ENCODE measurements at places on chromosomes 2 and 18. TPM values are rescaled to one million over a fixed set of nuclear protein-coding genes. Genes with fewer than 3 reads are reported as not detected.

DNA sequence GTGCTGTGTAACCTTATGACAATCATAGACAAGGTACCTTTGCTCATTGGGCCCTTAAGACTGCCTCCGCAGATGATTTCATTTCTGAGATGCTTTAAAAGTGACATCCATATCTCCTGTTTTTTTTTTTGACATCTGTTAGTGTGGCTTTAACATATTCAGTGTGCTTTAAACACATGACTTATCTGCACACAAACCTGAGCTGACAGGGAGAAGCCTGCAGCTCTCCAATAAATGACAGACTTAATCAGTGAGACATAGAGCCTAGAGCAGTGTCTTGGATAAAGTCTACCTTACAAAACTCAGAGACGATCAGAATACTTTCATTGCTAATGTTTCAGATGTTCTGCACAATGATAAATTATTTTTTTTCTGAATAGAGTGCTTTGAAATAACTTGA is 130.7 kb downstream of the UBE2E3 start:
- DNase-seq: no peak

DNA sequence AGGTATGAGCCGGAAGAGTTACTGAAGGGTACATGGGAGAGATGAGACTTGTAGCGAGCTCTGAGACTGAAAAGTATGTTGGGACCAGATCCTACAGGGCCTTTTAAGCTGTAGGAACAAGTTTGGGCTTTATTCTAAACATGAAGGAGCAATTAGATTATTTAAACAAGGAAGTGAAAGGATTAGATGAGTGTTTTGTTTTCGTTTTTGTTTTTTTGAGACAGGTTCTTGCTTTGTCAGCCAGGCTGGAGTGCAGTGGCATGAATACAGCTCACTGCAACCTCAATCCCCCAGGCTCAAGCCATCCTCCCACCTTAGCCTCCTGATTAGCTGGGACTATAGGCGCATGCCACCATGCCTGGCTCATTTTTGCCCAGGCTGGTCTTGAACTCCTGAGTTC is 110.7 kb downstream of the C1D start:
- no peak for DNase-seq

- no peak for DNase-seq
Measured at GRCh38 chr2:39871291-39871761, 92.3 kb upstream of the THUMPD2 start.

DNA sequence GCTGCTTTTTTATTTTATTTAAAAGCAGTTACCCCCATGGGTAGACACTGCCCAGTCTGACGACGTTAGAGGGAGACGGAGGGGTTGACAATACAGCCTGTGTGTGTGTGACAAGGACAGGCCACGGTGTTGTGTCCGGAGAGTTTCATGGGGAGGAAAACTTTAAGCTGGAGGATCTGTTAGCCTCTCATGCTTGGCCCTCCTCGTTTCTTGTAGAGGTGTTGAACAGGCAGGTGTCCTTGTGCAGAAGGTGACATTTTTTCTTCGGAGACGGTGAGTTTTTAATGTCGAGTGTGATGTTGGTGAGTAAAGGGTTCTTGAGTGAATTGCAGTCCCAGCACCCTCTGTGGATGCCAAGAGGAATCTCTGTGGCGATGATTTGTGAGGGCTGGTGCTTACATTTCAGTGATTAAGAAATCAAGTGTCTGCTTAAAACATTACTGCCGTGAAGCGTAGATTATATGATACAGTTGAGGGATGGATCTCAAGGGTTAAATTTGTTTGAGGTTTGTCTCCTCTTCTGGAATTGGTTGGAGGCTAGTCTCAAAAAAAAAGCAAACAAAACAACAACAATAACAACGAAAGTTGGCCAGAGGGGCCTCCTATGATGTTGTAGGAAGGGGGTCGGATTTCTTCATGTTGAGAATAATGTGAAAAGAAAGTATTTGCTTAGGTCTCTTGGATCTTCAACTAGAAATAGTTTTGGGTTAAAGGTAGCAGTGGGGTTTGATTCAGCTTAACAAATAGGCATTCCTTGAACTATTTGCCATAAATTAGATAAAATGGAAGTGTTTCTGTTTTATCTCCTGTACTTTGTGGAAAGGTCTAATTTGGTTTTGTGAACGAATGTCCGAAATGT is 1.6 kb downstream of the NCOA1 start:
- DNase-seq: no peak

The UCN gene
- total RNA-seq: 8.0 TPM

DNA sequence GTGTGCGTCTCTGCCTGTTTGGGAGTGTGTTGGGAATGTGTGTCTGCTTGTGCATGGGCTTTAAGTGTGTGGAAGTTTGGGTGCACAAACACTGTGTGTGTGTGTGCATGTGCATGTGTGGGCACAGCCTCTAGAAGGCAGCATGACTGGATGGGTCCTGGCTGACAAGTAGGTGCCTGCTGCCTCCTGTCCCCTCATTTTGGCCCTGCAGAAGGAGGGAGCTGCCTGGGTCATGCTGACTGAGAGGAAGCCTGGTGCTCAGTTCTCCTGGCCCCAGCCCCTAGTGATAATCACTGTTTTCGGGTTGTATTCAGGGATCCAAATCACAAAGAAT is 34.1 kb downstream of the GLI2 start:
- DNase-seq: no peak

The KCNS3 gene
- total RNA-seq: 5.2 TPM

- no peak for DNase-seq
Measured at GRCh38 chr2:29850794-29851193, 70.6 kb downstream of the ALK start.

- DNase-seq: no peak
Measured at GRCh38 chr2:86623043-86623493, 597 bp downstream of the RNF103 start.

The GRB14 gene
- 6.3 TPM for total RNA-seq

The PRSS56 gene
- total RNA-seq: not detected

GRCh38 chr2:98895901-98896300 is 40.1 kb downstream of the CRACDL start:
- no peak for DNase-seq

- DNase-seq: no peak
Measured at GRCh38 chr18:44180683-44181082, 500.0 kb upstream of the SETBP1 start.

The EPC2 gene
- 19.6 TPM for total RNA-seq

The CCL20 gene
- total RNA-seq: 0.30 TPM

DNA sequence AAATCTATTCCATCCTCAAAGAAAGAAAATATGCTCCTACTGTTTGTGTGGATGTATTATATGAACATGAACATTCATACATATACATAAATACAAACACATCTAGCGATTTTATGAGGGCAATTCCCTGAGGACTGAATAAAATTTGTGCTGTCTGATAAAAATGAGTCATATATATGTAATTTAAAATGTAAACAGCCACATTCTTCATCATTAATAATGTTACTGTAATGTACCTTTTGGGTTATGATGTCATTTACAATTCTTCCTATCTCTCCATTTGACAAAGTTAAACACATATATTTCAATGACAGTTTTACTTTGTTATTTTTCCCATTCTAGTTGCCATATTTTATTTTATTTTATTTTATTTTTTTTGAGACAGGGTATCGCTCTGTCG is 91.3 kb upstream of the ZFP36L2 start:
- no peak for DNase-seq

DNA sequence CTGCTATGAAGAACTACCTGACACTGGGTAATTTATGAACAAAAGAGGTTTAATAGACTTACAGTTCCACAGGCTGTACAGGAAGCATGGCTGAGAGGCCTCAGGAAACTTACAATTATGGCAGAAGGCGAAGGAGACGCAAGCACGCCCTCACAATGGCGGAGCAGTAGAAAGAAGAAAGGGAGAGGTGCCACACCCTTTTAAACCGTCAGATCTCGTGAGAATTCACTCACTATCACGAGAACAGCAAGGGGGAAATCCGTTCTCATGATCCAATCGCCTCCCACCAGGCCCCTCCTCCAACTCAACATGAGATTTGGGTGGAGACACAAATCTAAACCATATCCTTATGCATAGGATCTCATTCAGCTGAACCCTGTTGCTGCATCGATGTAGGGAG is 84.6 kb upstream of the ZNF532 start:
- peak; percentile 49 for DNase-seq

- peak; percentile 36 for DNase-seq
Measured at GRCh38 chr2:199704358-199705238, 146.4 kb downstream of the FTCDNL1 start.

The SERPINB12 gene
- not detected for total RNA-seq

DNA sequence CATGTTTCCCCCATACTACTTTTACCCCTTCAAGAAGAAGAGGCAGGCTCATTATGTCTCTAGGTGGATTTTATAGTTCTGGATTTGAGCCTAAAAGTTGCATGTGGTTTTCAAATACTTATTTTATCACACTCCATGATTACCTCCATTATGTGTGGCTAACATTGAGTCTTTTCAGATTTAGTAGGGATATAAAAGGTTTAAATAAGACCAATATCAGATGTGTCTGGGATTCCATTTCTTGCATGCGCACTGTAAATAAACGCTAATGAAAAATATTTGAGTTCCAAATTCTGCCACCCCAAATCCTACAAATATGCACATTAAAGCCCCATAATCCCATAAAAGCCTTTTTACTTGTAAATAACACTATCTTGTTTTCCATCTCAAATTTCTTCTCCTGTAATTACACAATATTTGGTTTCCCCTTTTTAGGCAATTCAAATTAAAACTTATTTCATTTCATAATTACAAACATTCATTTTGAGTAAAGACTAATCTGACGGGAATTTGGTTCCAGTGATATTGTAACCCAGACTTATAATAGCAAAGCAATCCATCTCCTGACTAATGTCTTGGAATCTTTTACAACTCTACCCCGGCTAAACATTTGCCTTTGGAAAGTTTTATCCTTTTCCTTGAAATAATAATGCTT is 600.0 kb downstream of the SLC4A3 start:
- no peak for DNase-seq

The GAL3ST2 gene
- 0.44 TPM for total RNA-seq

DNA sequence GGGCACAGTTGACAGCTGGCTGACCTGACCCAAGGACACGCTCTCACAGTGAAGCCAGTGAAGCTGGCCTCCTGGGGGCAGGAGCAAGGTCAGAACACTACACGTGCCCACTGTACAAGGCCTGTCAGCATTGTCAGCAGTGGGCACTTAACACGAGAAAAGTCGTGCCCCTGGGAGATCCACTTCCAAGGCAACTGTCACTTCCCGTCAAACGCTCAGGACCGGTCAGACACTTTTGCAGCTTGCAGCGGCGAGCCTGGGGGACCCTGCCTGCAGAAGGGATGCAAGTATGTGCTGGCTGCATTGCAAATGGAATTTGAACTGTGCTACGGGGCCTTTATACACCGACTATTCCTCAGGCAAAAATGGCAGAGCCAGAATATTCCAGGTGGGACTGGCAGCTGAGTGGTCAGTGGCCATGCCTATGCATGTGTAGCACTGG is 176.2 kb downstream of the BCL2 start:
- DNase-seq: no peak

- peak; percentile 10 for DNase-seq
Measured at GRCh38 chr2:104872866-104873688, 19.2 kb downstream of the POU3F3 start.

The BOLL gene
- not detected for total RNA-seq

The TDRD15 gene
- not detected for total RNA-seq

- DNase-seq: no peak
Measured at GRCh38 chr2:203870481-203870880, 2.9 kb downstream of the CTLA4 start.

GRCh38 chr2:96876269-96877041 is 6.6 kb upstream of the SEMA4C start:
- no peak for DNase-seq

The FAHD2B gene
- 25.3 TPM for total RNA-seq

DNA sequence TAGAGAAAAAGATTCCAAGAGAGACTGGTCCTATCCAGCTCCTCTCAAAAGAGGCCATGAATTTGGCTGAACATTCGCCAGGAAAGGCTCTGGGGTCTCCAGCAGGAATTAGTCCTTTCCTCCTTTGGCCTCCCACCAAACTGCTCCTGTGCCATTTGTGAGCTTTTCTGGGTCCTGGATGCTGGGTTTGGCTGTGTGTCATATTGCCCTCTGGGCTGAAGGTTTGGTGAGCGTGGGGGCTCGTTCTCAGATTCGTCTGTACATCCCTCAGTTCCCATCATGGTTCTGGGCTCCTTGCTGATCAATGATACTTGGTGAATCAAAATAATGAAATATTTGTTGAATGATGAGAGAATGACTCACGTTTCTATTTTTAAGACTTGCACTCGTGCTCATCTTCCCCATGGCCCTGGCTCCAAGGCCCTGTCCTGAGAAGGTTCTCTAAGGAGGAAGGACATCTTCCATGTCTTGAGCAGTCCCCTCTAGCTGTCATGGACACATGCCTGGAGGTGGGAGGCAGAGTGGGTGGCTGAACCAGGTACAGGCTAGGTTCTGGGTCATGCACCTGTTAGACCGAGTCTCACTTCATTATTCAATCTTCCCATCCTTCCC is 47.8 kb upstream of the RHOB start:
- DNase-seq: no peak

DNA sequence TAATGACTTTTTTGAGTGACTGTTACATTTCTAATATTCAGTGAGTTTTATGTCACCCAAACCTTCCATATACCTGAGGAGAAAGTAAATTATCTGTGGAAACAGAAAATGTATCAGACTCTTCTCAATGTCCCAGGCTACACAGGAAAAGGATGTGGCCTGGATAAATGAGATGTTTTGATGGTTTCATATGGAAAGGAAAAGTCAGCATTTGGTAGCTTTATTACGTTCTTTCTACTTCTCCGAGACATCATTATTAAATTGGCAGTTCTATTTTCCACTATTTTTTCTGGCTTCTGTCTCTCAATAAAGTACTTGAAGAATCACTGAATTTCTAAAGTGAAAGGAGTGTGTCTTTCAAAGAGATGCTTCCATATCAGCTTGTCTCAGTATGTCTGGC is 847.0 kb upstream of the CRIM1 start:
- no peak for DNase-seq

The AMER3 gene
- total RNA-seq: not detected

The GALR1 gene
- total RNA-seq: not detected

The ANKRD53 gene
- not detected for total RNA-seq

- DNase-seq: no peak
Measured at GRCh38 chr2:204436230-204436629, 109.0 kb upstream of the PARD3B start.
